ENCODE measurements at places on chromosomes 2 and 18.

- DNase-seq, result no peak
Measured at GRCh38 chr2:223095207-223095606, 43.2 kb downstream of the KCNE4 start.

DNA sequence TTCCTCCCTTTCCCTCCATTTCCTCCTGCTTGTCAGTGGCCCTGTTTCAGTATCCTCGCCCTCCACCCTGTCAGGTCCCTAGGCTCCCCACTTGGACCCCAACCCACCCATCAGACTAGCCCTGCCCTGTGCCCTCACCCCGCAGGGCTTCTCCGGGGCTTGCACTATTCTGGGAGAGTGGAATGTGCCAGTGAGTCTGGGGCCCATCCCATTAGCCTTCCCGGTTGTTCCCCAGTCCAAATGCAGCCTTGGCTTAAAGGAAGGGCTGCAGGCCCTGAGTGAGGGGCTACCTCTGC is 45.5 kb downstream of the MYO7B start:
- DNase-seq, result no peak

DNA sequence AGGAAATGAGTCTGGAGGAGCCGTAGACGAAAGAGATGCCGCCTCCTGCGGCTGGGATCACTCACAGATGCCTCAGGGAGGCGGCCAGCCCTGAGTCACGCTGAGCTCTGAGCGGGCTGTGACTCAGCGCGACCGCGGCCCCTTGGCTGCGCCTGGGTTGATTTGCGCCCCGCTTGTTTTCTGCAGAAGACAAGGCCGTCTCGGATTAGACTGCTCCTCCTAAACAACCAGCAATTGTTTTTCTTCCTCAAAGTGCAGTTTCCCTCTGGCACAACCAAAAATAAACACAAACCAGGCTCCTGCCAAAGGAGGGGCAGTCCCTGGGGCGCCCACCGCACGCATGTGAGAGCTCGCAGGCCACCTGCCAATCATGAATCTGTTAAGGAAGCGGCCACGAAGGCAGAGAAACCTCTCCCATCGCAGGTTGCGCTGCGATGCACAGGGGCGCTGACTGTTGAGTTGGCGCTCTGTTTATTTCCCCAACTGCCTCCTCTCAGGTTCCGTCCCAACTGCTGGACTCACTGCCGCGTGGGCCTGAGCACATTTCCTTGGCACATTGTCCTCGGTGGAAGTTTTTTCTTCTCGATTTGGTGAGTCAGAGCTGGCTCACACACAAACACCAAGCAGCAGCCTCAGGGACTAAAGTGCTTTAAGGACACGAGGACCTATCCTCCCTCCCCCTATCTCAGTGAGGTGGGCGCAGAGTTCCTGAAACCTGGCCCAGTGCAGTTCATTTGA is 85.2 kb upstream of the NDUFV2 start:
- peak; percentile 76 for DNase-seq

- DNase-seq, result no peak
Measured at GRCh38 chr2:32663864-32664263, 36.0 kb downstream of the TTC27 start.

- DNase-seq, result no peak
Measured at GRCh38 chr2:150167711-150168110, 319.8 kb downstream of the RND3 start.

DNA sequence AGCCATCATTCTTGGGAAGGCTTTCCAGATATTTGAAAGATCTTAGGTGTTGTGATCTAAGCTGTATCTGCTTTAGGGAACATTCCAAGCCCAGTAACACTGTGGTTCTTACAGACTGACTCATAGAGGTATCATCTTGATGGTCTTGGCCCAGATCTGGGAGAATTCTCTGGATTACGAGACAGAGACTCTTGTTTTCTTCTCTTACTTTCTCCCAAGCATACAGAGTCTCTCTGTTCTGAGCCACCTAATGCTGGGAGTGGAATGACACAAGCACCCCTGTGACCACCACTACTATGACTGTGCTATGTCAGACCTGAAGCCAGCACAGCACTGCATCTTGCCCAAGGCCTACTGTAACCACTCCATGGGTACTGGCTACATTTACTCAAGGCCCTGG is 81.0 kb upstream of the EPAS1 start:
- no peak for DNase-seq

GRCh38 chr2:200749631-200750322 is 61.9 kb upstream of the BZW1 start:
- no peak for DNase-seq

DNA sequence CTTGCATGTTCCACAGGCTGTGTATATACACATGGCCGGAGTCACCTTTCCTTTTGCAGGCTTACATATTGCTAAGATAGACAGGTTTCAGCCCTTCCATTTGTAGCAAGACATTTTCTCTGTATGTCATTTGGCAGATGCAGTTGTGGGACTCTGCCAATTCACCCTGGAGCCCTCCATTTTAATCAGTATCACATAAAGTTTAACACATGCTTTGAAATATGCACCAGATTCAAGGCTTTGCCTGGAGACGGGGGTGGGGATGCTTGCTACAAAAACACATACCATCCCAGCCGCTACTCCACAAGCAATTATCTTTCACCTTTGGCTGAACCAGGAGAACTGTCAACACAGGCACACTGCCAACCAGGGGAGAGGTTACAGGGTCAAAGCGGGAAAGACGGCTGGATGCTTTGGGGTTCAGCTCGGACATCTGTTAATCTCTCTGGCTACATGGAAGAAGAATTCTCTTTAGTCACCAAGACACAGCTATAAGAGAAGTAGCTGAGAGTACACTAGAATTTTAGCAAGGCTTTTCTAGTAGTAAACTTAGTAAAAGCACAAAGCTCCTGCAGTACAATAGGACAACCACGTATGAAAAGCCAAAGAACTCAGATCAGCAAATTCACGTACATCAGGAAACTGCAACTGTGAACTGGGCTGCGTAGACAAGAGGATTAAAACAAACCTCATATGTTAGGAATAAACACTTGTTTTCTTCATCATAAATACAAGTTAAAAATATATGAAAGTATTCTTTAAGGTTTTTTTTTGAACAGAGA is 130.9 kb downstream of the EXOC6B start:
- no peak for DNase-seq

DNA sequence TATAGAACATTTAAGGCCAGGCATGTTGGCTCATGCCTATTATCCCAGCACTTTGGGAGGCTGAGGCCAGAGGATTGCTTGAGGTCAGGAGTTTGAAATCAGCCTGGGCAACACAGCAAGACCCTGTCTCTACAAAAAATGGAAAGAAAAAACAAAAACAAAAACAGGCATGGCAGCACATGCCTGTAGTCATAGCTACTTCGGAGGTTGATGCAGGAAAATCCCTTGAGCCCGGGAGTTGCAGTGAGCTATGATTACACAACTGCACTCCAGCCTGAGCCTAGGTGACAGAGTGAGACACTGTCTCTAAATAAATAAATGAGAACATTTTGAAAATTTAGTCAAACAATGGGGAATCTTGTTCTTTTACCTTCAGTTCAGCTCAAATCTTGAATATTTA is 12.1 kb upstream of the YES1 start:
- DNase-seq, result no peak

DNA sequence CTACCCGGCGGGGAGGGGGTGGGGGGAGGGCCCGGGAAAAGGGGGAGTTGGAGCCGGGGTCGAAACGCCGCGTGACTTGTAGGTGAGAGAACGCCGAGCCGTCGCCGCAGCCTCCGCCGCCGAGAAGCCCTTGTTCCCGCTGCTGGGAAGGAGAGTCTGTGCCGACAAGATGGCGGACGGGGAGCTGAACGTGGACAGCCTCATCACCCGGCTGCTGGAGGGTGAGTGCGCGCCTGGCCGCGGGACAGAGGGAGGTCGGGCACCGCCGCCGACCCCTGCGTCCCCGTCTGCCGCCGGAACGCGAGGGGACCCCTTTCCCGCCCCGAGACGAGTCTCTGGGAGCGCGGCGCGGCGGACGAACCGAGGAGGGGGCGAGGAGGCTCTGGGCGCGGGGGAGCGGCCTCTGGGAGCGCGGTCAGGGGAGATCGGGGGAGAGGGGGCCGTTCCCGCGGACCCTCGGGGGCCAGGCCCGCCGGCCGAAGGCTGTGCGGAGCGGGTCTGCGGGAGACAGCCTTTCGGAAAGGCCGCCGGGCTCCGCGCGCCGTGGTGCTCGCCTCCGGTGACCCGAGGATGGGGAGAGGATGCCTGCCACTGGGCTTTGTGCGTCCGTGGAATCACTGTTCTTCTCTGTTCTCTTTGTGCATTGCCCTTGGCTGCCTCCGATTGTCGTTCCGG is 463 bp downstream of the PPP1CB start:
- peak; percentile 18 for DNase-seq

- DNase-seq, result no peak
Measured at GRCh38 chr18:30748541-30748940, 294.0 kb downstream of the DSC3 start.

- no peak for DNase-seq
Measured at GRCh38 chr18:45745817-45746461, 22.0 kb downstream of the SLC14A1 start.

Measured in stimulated activated CD4-positive, alpha-beta T cell treated with anti-CD3 and anti-CD28 coated beads, Interleukin-1b, Interleukin-23, amount 100 ng/mL, for 24 hours (primary cell).